M059J (cell line): ENCODE measurements at places on chromosomes 1 and 21. TPM values are rescaled to one million over a fixed set of nuclear protein-coding genes. Genes with fewer than 3 reads are reported as not detected.

GRCh38 chr1:35600593-35600992, 27.5 kb downstream of the TFAP2E start:
- DNase-seq, result no peak

DNA sequence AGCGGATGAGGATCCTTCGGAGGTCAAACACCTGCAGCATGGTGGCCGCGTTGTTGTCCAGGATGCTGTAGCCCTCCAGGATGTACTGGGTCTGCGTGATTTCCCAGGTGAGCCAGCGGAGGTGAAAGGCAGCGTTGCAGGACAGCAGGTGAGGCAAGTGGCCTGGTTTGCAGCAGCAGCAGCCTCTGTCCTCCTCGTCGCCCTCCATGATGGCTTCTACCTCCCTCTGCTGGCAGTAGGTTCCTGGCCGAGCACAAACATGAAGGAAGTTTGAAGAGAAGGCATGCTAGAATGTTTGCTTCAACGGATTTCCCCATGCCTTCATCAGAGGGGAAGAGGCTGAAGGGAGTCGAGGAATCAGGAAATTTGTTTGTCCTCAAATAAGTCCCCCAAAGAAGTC, 74.7 kb downstream of the NTPCR start:
- DNase-seq, result peak; percentile 46

GRCh38 chr1:19680644-19681043, 16.0 kb downstream of the HTR6 start:
- no peak for DNase-seq

Gene SLAMF1
- not detected in 2 replicates for total RNA-seq
